ENCODE measurements at places on chromosomes 5 and 9. TPM values are rescaled to one million over a fixed set of nuclear protein-coding genes. Genes with fewer than 3 reads are reported as not detected.

The DPYSL3 gene
- 0.03 TPM for polyA plus RNA-seq

The GCNT4 gene
- polyA plus RNA-seq: 0.26 TPM

The ASS1 gene
- 122 TPM for polyA plus RNA-seq

- peak; percentile 41 for DNase-seq
Measured at GRCh38 chr5:75862872-75863271, 145.6 kb upstream of the POC5 start.

- no peak for DNase-seq
Measured at GRCh38 chr5:6660688-6661087, 27.4 kb downstream of the SRD5A1 start.

All from HepG2 (cell line).